ENCODE measurements at places on chromosomes 2 and 18.
A peak's percentile ranks its signal among the peaks of the same experiment; 100 is the strongest.

- DNase-seq, result no peak
Observed at GRCh38 chr2:9168821-9169221, 37.8 kb upstream of the ASAP2 start.

DNA sequence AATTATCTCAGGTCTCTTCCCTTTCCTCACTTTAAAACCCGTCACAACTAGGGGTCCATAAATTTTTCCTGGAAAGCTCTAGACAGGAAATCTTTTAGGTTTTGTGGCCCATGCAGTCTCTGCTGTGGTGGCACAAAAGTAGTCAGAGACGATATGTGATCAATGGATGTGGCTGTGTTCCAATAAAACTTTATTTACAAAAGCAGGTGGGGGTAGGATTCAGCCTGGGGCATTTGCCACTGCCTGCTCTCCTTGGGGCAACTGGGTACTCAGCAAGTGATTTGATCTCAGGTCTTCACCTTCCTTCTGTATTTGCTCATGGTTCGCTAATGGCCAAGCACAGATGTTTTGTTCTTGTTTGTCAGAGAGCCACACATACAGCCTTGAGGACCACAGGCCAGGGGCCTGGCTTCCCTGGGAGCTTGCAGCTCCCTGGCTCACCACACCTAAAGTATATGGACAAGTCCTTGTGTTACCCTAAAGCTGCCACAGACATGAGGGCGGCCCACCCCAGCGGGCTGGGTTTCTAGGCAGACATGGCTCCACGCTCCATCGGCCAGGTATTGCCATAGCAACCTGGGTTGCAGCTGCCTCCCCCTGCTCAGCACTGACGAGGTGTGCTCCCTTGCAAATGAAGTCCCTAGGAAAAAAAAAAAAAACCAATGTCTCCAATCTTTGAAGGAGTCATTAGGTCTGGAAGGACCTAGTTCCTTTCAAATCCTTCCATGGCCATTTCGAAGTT, 89.7 kb upstream of the YWHAQ start:
- no peak for DNase-seq

DNA sequence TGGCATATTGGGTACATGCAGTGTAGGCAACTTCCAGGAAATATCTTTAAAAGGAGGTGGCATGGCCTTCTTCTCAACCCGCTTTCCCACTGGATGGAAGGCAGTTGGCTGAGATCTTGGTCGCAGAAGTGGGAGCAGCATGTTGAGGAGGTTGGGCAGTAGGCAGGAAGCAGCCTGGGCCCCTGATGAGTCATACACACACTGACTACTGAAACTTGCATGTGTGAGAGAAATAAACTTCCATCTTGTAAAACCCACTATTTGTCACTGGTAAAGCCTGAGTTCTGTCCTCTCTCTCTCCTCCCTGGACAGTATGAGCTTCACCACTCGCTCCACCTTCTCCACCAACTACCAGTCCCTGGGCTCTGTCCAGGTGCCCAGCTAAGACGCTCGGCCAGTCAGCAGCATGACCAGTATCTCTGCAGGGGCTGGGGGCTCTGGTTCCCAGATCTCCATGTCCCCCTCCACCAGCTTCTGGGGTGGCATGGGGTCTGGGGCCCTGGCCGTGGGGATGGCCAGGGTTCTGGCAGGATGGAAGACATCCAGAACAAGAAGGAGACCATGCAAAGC, 233.8 kb upstream of the SPRED2 start:
- peak; percentile 47 for DNase-seq

- DNase-seq, result no peak
Observed at GRCh38 chr18:63433334-63433866, 11.1 kb upstream of the VPS4B start.

DNA sequence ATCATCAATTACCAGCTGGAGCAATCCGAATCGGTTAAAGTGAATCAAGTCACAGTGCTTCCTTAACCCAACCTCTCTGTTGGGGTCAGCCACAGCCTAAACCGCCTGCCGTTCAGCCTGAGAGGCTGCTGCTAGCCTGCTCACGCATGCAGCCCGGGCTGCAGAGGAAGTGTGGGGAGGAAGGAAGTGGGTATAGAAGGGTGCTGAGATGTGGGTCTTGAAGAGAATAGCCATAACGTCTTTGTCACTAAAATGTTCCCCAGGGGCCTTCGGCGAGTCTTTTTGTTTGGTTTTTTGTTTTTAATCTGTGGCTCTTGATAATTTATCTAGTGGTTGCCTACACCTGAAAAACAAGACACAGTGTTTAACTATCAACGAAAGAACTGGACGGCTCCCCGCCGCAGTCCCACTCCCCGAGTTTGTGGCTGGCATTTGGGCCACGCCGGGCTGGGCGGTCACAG, 496 bp upstream of the ITGA4 start:
- no peak for DNase-seq

DNA sequence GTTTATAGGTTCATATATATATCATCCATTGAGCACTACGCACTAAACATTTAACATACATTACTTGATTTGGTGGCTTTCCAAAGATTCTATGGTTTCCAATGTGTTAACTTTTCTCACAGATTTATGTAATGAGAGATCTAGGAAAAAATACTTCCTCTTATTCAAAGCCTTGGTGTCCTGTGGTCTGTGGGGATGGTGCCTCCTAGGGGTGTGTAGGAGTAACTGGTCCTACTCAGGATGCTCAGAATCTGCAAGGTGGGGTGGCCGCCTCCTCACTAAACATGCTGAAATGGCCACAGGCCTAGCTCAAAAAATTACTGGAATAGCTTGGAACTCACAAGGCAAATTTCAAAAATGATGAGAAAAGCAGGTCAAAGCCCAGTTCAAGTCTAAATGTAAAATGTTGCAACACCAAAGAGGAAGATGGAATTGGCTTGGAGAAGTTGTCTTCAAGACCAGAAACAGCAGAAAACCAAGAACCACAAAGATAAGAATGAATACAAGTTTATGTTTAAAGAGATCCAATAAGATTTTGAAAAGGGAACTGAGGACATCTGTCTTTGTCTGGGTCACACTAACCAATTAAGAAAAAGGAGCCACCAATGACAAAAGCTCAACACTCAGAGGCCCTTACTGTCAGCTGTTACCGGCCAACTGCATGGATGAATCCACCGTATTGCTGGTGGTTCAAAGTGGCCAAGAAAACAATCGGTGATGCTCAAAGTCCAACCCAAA, 11.5 kb downstream of the GPR55 start:
- DNase-seq, result no peak

Data from non-pigmented ciliary epithelial cell (primary cell).